ENCODE measurements at places on chromosomes 1 and 21. TPM values are rescaled to one million over a fixed set of nuclear protein-coding genes. Genes with fewer than 3 reads are reported as not detected.

The SH2D1B gene
- 0.10 TPM for total RNA-seq

The SUCO gene
- total RNA-seq, result 43.9 TPM

The COL9A2 gene
- total RNA-seq, result 38.9 TPM

The C8A gene
- 0.06 TPM for total RNA-seq

The KCNJ15 gene
- 0.11 TPM for total RNA-seq

DNA sequence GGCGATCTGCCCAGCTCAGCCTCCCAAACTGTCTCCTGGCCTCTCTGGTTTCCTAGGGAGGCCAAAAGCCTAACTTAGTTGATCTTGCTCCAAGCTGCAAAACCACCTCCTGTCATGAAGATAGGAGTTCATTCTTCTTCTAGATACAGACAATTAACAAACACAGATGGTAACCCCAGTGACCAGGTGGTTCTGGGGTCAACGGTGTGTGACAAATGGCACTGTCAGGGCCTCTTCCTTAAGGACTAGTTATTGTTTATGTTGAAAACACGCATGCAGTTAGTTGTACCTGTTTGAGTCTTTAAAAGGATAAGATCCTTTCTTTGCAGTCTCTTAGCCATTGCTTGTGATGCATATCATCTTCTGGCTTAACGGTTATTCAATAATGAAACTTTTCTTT, 4.6 kb upstream of the UMODL1 start:
- no peak for DNase-seq

DNA sequence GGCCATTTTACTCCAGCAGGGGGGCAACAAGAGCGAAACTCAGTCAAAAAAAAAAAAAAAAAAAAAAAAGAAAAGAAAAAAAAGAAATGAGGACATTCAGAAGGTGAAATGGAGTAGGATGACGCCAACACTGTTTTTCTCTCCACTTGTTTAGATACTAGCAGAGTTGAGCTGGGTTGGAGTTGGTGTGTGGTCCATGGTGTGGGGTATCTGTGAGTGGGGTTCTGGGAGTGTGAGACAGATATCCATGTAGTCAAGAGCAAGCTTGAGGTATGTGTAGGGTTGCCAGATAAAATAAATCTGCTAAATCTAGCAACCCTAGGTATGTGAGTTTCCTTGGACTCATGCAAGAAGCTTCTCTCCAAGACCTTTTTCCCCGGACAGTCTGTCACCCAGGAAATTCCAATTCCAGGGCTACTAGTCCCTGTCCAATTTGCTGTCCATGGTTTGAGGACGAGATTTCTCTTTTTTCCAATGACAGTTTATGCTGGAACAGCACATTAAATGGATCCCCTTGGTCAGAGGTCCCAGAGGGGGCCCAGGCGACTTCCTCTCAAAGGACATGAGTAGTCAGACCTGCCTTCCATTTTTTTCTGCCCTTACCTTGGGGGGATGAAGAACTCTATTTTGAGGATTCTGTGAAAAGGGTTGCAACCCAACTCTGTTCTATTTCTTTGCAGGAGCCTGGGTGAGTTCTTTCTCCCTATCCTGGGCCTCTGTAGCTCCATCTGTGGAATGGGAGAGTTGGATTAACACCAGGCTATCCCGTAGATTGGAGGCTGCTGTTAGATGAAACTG, 2.1 kb upstream of the FOXD2 start:
- no peak for DNase-seq

DNA sequence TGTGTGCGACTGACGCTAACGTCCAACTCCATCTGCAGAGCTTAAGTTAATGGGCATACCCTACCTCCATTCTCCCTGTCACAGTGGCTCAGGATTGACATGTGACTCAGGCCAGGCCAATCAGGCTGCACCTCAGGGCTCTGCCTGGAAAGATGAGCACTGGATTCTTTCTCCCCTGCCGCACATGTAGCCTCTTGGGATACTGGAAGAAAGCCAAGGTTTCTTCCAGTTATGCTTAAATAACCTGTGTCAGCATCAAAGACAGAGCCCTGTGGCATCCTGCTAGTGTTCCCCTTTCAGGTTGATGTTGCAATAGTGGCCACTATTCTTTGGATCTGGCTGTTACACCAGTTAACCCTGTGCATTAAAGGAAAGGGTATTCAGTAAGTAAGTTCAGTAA, 55.0 kb upstream of the SYT6 start:
- no peak for DNase-seq

DNA sequence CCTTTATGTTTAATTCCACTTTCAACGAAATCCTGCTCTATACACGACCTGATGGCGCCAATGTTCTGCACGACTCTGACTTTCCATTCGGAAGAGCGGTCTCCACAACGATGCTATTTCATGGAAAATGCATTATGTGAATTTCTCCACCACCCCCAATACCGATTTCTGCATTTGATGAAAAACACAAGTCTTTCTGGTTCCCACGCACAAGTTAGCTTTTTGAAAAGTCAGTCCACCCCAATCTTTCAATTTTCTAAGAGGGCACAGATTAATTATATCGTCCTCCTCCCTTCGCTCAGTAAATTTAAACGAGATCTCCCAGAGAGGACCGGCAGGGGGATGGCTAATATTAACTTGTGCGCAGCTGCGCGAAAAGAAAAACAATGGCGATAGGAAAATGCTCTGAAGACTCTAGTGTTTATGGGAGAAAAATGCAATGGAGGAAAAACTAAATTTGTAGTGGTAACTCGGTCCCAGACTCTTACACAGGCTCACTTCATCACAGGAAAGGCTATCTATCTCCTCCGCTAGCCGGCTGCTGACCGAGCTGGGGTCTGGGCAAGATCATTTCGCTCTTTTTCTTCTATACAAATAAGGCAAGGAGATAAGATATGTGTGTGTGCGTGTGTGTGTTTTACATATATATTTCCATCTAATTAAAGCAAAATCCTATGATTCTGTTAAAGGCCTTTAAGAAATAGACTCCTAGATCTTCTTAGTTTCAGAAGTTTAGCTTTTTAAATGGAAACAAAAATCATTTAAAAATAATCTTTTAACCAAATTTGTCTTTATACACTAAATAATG, 1.2 kb upstream of the LHX8 start:
- peak; percentile 61 for DNase-seq

DNA sequence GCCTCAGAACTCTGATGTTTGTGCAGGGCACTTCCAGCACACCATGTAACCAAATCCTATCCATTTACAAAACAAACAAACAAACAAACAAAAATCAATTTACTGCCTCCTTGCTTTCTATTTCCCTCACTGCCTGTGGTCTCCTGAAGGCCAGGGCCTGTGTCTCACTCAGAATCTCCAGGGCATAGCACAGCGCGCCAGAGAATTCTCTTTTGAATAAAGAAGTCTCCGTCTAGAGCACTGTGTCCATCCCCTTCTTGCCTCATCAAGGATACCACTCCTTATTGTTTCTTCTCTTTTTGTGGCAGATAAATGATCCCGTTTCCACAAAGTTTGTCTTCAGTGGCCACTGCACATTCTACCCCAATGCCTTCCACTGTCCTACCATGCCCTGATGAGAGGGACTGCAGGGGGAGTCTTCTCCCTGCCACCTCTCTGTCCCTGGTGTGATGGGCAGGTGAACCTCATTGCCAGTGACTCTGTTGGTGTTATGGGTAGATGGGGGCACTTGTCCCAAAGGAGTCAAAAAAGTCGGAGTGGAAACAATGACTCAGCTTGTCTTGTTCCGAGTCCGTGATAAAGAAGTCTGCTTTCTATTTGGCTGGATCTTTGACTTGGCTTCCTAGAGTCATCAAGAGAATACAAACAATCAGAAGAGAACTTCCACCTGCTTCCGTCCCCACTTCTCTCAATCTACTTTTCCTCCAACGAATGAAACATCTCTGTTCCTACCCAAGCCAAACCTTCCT, 30.0 kb downstream of the XCL2 start:
- no peak for DNase-seq

- DNase-seq, result no peak
These were observed 41.4 kb downstream of the TRIM62 start for GRCh38 chr1:33140153-33141149.

- peak; percentile 57 for DNase-seq
These were observed 369.6 kb upstream of the USP24 start for GRCh38 chr1:55584526-55585401.

- DNase-seq, result no peak
These were observed 184.4 kb downstream of the SIPA1L2 start for GRCh38 chr1:232445361-232446106.

DNA sequence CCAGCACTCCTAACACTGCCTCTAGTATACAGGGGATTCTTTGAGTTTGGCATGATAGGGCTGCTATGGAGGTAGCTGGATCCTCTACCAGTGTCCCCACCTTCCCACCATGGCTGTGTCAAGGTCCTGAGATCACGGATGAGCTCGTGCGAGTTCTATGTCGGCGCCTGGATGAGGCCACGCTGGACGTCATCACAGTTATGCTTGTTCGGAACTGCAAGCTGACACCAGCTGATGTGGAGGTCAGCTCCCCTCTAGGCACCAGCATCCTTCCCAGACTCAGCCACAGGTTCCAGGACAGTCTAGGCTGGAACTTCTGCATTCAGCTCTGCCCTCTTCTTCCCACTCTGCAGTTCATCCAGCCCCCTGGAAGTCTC, 15.2 kb downstream of the HYI start:
- no peak for DNase-seq

DNA sequence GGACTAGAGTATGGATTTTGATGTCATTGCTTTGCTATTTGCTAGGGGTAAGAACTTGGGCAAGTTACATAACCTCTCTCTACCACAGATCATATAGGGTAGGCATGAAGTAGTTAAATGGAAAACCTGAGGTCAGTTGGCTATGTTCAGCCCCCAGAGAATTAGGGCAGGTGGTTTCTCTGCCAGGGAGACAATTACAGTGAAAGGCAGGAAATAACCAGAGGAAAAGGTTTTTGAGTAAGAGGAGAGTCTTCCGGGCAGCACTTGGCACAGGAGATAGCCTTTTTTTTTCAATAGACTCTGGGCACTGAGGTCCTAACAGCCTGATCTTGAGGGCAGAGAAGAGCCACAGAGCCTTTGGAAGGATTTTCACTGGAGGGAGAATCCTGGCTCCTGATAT, 16.7 kb upstream of the SERBP1 start:
- DNase-seq, result no peak

GRCh38 chr1:159823406-159823805, 3.3 kb upstream of the SLAMF8 start:
- DNase-seq, result no peak

- no peak for DNase-seq
These were observed 287.5 kb downstream of the LRRIQ3 start for GRCh38 chr1:73910466-73910865.

DNA sequence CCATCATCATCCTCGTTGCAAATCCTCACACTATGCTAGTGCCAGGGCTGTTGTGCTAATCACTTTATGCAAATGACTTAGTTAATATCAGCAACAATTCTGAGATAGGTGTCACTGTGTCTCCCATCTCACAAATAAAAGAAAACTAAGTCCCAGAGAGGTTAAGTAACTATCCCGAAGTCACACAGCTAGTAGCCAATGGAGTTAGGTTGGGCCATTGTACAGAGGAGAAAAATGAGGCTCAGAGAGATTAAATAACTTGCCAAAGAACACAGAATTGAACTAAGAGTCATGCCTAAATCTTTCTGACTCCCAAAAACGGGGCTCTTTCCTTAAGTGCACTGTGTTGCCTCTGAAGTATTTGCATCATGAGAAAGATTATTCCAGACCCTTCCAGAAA, 146.4 kb downstream of the MIS18A start:
- no peak for DNase-seq

GRCh38 chr21:44844256-44844655, 26.4 kb upstream of the SUMO3 start:
- no peak for DNase-seq

DNA sequence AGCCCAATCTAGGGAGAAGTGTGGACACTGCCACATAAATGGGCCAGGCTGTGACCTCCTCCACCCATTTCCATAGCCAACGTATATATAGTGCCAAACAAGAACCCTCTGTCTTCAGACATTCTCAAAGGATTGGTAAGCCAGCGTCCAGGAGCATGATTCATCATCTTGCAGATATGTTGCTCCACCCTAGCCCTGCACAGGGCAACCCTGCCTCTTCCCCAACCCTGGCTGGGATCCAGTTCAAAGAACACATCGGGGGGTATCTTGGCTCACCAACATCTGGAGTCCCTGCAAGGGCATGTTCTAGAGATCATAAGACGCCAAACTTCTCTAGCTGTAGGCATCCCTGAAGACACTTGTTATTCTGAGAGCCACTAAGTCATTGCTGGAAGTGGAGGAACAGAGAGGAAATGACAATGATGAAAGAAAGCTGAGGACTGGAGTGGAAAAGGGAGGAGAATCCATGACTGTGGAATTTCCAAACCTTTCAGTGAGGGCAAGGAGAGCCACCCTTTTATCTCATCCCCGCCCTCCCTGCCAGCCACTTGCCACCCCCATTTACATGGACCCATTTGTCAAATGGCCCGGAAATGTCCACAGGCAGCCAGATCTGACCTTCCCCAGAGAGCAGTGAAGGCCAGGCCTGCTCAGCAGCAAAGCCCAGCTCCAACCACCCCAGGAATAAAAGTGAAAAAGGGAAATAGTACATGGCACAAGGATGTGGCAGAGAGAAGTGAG, 144.1 kb upstream of the CTTNBP2NL start:
- no peak for DNase-seq

All from spinal cord (tissue), 10 donors.